ENCODE measurements at places on chromosomes 16 and 17.

GRCh38 chr16:11140098-11140375, 116.0 kb downstream of the SOCS1 start:
- no peak for DNase-seq

GRCh38 chr17:56099649-56100048, 53.6 kb upstream of the ANKFN1 start:
- no peak for DNase-seq

- DNase-seq = peak; percentile 43
These were observed 5.0 kb upstream of the TLCD2 start for GRCh38 chr17:1714980-1715802.

GRCh38 chr17:27538156-27538955, 82.1 kb downstream of the KSR1 start:
- DNase-seq = no peak

- DNase-seq = no peak
These were observed 4.0 kb downstream of the AKTIP start for GRCh38 chr16:53498984-53499383.

GRCh38 chr16:77499373-77500285, 64.8 kb upstream of the ADAMTS18 start:
- DNase-seq = no peak

DNA sequence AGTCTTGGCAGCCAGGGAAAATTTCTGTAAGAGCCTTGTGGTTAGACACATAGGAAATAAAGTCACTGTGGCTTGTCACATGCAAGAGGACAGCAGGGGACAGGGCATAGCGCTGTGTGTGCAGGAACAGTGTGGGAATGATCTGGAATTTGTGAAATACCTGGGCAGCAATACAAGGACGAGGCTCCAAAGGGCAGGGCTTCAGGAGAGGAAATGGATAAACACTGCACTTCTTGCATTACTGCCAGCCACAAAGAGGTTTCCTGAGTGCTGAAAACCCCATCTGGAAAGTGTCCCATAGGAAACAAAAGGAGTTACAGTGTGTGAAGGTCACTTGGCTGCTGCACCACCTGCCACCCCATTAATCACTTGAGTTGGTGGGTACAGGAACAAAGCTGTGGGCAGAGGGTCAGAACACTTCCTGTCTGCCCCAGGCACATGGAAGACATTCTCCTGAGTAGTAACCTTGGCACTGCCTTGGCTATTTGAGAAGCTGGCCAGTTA, 12.1 kb upstream of the HP start:
- no peak for DNase-seq

- DNase-seq = no peak
These were observed 31.7 kb downstream of the ADCY7 start for GRCh38 chr16:50298075-50298460.

GRCh38 chr17:6261466-6261865, 173.5 kb downstream of the AIPL1 start:
- no peak for DNase-seq

DNA sequence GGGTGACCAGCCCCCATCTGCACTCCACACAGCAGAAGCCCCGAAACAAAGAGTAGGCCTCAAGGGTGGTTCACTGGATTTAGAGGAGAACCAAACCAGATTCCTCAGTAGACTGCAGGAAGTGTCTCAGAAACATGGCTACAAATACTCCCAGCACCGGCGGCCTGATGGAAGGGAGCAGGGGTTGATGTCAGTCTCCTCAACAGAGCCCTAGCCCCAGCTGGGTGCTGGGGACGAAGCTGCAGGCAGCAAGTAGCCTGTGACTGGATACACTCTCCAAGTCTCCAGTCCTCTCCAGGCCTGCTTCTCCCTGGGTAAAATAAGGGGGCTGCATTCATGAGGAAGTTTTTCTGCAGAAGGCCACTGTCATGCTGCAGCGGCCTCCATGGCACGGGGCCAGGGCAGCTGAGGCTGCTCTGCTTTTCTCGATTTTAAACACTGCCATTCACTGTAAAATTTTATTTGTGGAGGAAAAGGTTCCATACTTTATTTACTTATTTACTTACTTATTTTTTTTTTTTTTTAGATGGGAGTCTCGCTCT, 36.7 kb upstream of the SREBF1 start:
- DNase-seq = no peak

- DNase-seq = no peak
These were observed 937.7 kb upstream of the SOX9 start for GRCh38 chr17:71183066-71183660.

DNA sequence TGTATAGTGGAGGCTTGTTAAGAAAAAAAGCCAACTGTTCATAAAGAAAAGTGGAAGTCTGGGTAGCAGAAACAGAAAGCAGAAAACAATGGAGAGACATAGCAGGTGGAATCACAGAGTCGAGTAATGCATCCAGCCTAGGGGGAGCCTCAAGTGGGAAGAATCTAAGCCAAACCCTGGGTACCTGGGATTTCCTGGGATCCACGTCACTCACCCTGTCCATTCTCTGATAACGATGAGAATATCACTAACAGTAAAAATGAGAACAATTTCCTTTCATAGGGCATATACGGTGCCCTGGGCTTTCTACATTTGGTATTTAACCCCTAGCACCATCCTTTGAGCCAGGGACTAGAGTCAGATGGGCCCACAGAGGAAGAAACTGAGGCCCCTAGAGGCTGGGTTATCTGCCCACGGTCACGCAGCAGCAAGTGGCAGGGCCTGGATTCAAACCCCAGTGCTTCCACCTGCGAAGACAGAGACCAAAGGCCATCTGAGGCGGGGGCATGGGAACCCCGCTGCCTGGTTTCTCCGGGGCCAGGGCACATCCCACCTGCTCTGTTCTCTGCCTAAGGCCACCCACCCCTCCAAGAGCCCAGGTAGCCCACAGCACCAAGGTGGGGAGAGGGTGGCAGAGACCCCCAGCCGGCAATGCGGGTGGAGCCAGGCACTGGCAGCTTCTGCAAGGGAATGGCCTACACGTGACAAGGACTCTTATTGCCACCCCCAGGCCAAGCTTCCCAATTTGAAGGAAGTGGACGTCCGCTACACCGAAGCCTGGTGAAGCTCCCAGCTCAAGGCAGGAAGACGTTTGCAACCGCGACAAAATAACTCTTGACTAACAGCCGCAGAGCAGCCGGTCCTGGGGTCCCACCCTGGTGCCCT, 69.8 kb upstream of the PLCG2 start:
- DNase-seq = no peak

GRCh38 chr17:51046046-51046445, 74.6 kb downstream of the SPAG9 start:
- no peak for DNase-seq

- no peak for DNase-seq
These were observed 87.6 kb downstream of the USP31 start for GRCh38 chr16:23061669-23062068.

DNA sequence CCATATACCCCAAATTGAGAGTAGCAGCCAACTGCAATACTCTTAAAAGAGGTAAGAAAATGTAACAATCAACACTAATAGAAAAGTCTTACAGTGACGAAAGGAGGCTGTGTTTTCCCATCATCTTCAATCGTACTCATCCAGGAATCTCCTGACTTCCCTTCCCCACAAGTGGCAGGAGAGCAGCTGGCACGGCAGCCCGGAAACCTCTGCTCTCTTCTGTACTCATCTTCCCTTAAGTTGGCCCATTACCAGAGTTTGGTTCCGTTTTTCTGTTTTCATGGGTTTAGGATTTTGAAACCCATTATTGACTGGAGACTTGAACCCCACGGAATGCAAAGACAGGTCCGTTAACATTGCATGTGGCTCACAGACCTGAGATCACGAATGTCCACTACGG, 11.7 kb upstream of the CD300H start:
- no peak for DNase-seq

GRCh38 chr17:81527591-81528383, at the start of gene FSCN2:
TSS of gene FSCN2 (plus strand) at chr17:81528377. CDS start at chr17:81528532, 155 bp downstream.
- DNase-seq = no peak

DNA sequence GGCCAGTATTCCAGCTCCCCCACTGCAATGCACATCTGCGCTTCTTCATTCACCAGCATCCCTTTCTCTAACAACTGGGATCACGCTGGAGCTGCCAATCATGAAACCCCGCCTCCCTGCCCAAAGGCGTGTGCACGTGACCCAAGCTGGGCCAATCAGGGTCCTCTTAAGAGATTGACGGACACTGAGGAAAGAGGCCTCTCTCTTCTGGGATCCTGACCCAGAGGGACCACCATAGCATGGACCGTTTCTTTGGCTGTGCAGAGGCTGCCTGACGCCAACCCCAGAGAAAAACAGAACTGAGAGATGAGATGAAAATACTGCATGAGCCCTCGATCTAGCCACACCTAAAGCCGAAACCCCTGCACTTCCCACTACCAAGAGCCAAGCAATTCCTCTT, 32.0 kb downstream of the COTL1 start:
- DNase-seq = no peak

GRCh38 chr17:8459107-8459506, 23.4 kb downstream of the NDEL1 start:
- DNase-seq = no peak

Data from progenitor cell of endocrine pancreas (in vitro differentiated cells).